ENCODE measurements at places on chromosomes 4 and X.

DNA sequence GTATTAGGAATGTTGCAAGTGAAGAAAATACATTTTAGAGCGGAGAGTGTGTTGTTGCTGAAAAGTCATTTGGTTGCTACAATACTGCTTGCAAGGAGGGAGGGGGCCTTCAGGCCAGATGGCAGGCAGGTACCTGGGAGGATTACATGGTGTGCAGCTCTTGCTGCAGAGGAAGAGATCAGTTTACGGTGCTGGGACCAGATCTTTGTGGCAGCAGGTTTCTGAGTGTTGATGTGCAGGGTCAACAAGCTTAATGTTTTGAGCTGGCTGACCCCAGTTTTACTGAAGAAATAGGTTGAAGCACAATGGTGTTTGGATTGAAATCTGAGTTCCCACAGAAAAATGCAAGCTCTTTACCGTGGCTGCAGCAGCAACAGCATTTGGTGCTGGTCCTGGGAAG lies 96.4 kb upstream of the DDIT4L start:
- peak; percentile 8 for DNase-seq

DNA sequence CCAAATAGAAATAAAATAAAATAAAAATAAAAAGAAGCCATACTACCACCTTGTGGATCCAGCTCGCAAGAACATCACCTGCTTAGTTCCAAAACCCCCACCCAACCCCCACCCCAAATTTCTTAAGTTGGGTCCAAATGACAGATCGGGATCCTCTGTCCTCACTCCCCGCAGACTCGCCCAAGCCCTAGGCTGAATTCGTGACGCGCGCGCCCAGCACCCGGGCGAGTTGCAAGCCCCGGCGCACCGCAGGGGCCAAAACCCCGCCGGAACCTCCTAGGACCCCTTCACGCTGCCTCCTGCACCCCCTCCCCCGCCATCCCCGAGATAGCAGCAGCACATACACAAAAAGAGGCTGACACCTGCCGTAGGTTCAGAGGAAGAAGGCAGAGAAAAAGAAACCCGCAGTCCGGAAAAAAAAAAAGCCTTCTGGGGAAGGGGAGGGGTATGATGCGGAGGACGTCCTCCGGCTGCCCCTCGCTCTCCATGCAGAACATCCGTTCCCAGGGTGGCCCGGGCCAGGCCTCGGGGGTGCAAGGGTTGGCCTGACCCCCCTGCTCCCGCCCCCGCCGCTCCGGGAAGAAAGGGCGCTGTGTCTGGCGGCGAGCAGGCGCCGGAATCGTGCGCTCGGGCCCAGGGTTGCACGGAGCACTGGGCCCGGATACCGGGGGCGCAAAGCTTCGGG lies 2.6 kb downstream of the NLGN4X start:
- no peak for DNase-seq

DNA sequence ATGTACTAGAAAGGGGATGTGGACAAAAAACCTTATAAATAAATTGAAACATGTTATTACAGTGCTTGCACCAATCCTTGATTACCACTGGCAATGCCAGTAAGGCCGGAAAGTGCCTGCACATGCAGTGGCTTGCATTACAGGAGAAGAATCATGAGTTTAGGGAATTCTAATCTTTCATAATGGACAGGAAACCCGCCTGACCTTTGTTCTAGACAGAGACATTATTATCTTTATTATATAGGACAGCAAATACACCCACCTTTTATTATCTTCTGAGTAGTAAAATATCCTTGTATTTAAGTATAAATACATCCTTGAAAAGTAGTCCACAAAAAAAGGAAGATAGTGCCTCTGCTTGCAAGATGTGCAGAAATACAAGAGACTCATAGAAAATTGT lies 379.9 kb upstream of the LCORL start:
- no peak for DNase-seq

- no peak for DNase-seq
Observed at GRCh38 chrX:151419782-151420181, 22.8 kb downstream of the VMA21 start.

GRCh38 chr4:15398732-15399131 lies 29.1 kb upstream of the C1QTNF7 start:
- DNase-seq = no peak
